Stimulated activated memory B cell treated with anti-CD40 and anti-IgM and Interleukin-4, amounts not matched to agents 10 μg/mL and 1 μg/mL and 100 μg/mL, for 72 hours (primary cell): ENCODE measurements at places on chromosomes 2 and 18.

DNA sequence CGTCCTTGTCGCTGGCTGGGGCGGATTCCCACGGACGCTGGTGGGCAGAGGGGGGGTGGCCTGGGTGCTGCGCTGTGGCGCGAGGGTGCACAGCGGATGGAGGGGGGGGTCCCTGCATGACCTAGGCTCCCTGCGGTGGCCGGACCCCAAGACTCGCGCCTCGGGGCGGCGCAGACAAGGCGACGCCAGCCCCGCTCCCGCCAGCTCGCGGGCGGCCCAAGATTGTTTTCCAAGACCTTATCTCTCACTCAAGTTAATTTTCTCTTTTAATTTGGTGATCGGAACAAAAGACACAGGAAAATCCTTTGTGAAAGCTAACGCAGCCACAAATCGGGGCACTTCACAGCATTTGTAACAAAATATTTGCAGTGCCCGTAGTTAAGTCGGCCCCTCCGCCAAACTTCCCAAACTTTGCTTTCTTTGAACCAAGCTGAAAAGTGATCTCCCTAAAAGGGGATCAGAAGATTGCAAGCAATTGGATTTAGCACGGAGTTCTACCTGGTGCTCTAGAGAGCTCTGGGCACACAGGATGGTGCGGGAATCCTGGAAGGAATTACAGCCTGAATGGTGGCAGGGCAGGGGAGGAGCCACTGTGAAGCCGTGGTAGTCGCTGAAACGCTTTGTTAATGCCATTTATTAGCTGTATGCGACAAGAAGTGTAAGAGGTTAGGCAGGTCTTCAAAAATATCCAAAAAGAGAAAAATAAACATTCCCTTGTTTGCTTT is 4.8 kb upstream of the ID2 start:
- no peak for ATAC-seq

- no peak for ATAC-seq
Observed at GRCh38 chr2:240202586-240202985, 62.1 kb upstream of the OTOS start.

- ATAC-seq: no peak
Observed at GRCh38 chr18:31373641-31374040, 2.9 kb upstream of the DSG4 start.

- ATAC-seq: no peak
Observed at GRCh38 chr2:20579866-20580265, 71.0 kb downstream of the HS1BP3 start.

DNA sequence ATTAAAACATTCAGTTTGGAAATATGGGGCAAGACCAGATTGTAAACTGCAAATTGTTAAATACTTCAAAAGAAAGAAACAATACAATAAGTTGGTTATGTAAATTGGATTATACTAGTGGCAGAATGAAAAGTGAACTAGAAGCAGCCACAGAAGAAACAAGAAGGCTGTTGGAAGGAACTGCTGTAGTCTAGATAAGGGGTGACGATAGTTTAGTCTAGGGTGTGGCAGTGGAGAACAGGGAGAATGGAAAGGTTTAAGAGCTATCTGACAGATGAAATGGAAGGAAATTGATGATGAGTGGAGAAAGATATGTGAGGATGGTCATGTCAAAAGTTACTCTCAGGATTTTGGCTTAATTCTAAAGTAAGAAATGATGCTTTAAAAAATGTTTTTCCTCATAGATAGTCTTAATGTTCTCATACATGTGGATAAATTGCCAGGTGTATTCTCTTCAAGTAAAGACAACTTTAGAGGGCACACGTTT is 179.7 kb downstream of the GPD2 start:
- ATAC-seq: no peak

DNA sequence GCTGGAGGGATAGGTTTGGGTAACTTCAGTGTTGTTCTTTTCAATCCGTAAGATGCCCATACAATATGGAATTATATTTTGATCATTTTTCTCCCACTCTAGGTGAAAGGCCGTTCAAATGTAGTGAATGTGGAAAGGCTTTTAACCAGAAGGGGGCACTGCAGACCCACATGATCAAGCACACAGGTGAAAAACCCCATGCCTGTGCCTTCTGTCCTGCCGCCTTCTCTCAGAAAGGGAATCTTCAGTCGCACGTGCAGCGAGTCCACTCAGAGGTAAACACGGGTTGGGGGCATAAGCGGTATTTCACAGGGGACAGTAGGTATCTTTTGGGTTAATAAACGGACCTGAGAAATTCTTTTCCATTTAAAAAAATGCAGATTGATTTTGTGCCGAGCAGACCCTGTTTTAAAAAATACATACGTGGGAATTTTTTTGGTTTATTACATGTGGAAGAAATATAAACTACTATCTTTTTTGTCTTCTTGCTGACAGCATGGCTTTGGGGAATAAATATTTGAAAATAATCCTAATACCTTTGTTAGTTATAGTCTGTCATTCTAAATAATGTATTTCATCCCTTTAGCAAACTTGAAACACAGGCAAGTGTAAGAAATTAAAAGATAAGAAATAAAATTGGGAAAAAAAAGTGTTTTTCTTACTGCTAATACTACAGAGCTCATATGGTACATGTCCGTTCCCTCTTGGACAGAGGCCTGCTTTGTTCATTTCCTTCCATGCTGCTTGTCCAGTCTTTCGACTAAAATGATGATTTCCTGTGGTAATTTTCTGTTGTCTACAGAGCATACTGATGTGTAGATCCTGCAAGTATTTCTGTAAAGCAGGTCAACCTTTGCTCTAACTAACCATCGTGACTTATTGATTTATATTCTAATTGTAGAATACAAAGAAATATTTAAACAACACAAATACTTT is 53.3 kb downstream of the ZNF236 start:
- ATAC-seq: no peak

GRCh38 chr2:74441690-74442482 is at the start of gene RTKN:
Gene RTKN (minus strand): TSS chr2:74441937. CDS start chr2:74441816, 121 bp downstream.
- ATAC-seq: peak; percentile 40

DNA sequence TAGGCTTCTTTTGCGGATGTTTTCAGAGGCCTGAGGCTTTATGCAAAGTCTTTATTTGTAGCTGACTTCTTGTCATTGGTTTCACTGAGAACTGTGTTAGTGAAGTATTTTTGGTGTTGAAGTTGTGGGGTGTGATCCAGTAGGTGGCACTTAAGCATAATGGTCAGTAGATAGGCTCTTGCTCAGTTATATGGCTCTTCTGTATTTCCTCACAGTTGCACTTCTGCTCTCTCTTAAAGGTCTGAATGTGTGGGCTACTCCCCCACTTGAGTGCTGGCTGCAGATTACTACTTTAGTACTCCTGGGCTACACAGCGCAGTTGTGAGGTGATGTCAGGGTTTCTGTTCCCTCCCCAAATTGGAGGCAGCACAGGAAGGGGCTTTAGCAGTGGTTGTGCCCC is 133.8 kb upstream of the SCN7A start:
- ATAC-seq: no peak

DNA sequence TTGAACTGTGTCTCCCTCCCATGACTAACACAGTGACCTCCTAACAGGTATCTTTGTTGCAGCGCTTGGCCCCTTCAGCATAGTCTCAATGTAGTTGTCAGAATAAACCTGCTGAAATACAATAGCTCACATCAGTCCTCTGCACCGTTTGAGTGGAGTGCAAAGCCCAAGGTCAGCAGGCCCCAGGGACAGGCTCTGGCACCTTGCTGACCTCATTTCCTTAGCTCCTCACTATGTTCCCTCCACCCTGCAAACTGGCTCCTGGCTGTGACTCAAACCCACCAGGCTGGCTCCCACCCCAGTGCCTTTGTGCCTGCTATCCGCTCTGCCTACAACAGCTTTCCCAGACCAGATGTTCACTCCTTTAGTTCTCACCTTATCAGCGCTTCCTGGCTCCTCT is 146.7 kb downstream of the LRATD1 start:
- ATAC-seq: no peak

DNA sequence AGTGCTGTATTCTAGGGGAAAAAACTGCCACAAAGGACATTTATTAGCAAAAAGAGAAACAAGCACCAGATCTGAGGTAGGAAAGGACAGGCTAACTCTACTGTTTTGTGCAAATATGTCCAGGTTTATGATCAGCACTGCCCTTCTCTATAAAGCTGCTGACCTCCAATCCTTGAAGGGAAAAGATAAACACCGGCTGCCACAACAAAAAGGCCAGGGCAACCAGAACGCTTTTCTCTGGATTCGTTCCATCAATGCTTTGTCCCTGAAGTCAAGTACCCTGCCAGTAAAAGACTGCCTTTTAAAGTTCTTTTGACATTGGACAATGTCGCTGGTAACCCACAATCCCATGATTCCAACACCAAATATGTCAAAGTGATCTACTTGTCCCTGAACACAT is 21.0 kb downstream of the SMAD2 start:
- ATAC-seq: no peak

DNA sequence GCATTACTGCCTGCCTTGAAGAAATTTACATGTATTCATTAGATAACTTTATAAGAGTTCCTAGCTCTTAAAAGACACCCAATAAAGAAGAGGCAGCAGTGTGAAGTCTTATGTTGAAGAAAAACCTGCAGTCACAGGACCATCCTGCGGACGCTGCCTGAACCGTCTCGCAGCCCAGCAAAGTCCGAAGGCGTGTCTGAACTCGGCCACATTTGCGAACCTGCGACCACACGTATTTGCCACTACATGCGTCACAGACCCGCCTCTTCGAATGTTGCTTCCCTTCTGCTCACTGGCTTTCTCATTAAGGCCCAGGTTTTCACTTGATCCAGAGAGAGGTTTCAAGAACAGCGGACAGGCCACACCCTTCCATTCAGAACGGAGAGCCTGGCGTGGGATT is 41.2 kb downstream of the CNGA3 start:
- ATAC-seq: no peak

DNA sequence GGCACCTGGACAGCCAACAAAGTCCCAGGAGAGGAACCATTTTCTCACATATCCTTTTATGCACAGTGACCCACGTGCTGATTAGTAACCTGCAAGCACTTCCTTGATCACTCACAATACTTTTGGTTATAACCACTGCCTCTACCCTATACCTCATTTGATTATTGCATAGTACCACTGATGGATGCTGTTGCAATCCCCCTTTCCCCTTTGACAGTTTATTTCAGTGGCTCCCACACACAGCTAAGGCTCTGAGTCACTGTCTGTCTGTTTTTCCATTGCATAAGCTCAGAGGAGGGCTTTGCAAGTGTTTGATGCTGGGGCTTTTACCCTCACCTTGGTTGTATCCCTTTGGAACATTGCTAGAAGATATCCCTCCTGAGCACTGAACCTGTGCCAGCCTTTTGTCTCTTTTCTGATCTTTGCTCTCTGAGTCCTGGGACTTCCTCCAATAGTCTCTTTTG is 101.7 kb upstream of the RBBP8 start:
- ATAC-seq: peak; percentile 16

DNA sequence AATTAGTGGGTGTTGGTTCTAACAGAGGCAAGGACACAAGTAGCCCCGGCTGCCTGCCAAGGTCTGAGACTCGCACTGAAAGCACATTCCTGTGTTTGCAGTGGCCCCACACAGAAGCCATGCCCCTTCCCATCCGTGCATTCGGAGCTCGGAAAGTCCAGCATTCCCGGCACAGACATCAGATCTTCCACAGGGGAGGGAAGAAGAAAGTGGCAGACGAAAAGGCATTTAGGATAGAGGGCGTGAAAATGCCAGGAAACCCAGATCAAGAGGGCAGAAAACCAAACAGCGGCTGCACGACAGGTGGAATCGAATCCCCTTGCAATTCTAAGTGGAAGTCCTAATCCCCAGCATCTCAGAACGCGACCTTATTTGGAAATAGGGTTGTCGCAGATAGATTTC is 105.5 kb upstream of the ASB18 start:
- no peak for ATAC-seq

GRCh38 chr2:134290358-134290757 is 36.5 kb downstream of the MGAT5 start:
- peak; percentile 79 for ATAC-seq
